ENCODE measurements at places on chromosomes 2 and 18.
A peak's percentile ranks its signal among the peaks of the same experiment; 100 is the strongest.

DNA sequence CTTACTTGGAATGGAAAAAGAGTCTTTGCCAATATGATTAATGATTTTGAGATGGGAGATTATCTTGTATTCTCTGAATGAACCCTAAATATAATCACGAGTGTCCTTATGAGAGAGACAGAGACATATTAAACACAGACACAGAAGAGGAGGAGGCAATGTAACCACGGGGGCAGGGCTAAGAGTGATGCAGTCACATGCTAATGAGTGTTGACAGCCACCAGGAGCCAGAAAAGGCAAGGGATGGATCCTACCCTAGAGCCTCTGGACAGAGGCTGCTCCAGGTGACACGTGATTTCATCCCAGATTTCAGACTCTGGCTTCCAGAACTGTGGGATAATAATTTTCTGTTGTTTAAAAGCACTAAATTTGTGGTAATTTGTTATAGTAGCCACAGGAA, 679.6 kb downstream of the MBD2 start:
- DNase-seq: no peak

- peak; percentile 19 for DNase-seq
These were observed 1132.9 kb upstream of the ZEB2 start for GRCh38 chr2:145652571-145653545.

DNA sequence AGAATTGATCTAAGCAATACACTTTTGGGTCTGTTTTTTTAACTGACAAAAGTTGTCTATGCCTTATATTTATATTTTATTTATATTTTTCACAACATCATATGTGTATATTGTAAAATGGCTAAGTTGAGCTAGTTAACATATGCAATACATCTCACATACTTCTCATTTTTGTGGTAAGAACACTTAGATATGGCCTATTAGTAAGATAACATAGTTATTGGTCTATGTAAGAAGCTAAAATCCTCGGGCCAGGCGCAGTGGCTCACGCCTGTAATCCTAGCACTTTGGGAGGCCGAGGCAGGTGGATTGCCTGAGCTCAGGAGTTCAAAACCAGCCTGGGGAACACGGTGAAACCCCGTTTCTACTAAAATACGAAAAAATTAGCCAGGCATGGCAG, 275.6 kb upstream of the ID2 start:
- no peak for DNase-seq

GRCh38 chr18:35467624-35468016, 30.1 kb downstream of the INO80C start:
- no peak for DNase-seq

DNA sequence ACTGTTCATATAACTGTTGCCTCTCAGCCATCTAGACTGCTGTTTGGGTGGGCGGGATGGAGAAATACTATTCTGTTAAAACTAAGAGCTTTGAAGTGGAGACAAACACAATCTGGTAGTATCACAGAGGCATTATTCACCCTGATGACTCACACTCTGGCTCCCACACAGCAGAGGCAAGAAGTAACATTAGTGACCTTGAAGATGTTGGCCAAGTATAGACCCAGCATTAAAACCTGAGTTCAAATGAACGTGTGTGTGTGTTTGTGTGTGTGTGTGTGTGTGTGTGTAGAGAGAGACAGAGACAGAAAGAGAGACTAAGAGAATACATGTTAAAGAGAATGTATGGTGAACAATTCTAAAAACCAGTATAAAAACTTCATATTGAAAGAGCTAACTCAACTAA, 22.5 kb upstream of the ACVR1 start:
- DNase-seq: no peak

DNA sequence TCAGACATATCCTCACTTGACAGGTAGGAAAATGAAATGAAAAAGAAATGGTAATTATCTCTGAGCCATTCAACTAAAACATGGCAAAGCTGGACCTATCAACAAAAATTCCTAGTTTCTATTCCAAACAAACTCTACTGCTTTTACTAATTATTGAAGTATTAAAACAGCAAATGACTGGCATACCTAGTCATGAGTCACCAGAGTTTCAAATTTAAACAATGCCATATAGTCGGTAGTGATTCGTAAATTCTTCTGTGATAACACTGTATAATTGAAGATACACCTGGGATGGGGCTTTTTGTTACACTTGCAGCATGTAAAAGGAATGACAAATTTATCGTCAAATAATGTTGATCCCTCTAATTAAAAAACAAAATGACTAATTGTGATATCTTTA, 153.1 kb upstream of the THUMPD2 start:
- no peak for DNase-seq

DNA sequence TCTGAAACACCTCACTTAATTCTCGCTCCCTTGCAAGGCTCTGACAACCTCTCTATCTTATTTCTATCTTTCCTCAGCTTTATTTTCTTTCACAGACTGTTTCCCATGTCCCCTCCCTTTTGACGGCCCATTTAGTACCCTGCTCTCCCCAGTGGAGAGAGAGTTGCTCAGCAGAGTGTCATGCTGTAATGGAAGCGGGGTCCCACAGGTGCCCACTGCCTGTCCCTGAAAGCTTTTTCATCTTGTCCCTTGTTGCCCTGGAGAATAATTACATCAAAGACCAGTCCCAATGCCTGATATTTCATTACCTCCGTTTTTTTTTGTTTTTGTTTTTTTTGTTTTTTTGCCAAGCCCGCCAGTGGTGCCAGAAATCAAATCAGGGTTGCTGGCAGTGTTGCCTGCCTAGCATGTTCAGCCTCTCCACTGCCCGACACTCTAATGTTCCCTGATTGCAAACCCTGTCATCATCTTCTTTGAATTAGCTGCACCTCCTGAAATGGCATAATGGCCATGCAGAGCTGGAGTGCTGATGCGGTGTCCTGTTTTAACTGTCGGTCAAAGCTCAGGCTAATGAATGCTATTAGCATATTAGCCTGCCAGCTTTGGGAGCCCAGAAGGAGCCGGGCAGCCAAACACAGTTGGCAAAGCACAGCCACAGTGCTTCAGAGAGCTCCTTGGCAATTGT, 71.2 kb upstream of the CAVIN2 start:
- no peak for DNase-seq

GRCh38 chr2:46781468-46782189, 134.0 kb downstream of the MCFD2 start:
- no peak for DNase-seq

GRCh38 chr2:222715742-222716141, 44.3 kb downstream of the MOGAT1 start:
- DNase-seq: no peak

DNA sequence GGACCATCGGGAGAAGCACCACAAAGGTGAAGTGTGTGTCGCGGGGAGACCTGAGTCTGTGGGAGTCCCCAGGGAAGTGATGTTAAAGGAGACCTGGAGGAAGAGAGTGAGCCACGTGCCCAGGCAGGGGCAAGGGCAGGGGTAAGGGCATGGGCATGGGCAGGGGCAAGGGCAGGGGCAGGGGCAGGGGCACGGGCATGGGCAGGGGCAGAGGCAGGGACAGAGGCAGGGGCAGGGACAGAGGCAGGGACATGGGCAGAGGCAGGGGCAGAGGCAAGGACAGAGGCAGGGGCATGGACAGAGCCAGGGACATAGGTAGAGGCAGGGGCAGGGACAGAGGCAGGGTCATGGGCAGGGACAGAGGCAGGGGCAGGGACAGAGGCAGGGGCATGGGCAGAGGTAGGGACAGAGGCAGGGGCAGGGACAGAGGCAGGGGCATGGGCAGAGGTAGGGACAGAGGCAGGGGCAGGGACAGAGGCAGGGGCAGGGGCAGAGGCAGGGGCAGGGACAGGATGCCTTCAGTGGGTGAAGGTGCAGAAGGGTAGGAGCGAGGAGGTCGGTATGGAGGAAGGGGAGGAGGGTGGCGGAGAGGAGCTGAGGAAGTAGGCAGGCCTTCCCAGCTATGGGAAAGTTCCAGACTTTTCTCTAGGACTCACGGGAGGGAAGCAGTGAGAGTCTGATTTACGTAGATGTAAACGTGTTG, 33.3 kb downstream of the NTSR2 start:
- DNase-seq: no peak

- no peak for DNase-seq
These were observed 73.5 kb upstream of the SERTAD2 start for GRCh38 chr2:64727013-64727767.

DNA sequence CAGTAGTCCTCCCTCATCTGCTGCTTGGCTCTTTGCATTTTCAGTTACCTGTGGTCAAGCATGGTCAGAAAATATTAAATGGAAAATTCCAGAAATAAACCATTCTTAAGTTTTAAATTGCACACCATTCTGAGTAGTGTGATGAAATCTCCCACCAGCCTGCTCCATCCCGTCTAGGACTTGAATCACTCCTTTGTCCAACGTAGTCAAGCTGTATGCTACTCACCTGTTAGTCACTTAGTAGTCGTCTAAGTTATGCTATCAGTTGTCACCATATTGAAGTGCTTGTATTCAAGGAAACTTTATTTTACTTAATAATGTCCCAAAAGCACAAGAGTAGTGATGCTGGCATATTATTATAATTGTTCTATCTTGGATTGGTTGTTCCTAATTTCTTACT, 172.5 kb downstream of the FIGN start:
- DNase-seq: no peak

All from HS-27A (cell line).